Renal cortical epithelial cell (primary cell): ENCODE measurements at places on chromosomes 2 and 18. TPM values are rescaled to one million over a fixed set of nuclear protein-coding genes. Genes with fewer than 3 reads are reported as not detected.
A peak's percentile ranks its signal among the peaks of the same experiment; 100 is the strongest.

- DNase-seq: no peak
Observed at GRCh38 chr2:126049461-126049860, 606.5 kb upstream of the GYPC start.

IL1B gene
- 0.35 and 4.5 TPM in 2 replicates for total RNA-seq

DNA sequence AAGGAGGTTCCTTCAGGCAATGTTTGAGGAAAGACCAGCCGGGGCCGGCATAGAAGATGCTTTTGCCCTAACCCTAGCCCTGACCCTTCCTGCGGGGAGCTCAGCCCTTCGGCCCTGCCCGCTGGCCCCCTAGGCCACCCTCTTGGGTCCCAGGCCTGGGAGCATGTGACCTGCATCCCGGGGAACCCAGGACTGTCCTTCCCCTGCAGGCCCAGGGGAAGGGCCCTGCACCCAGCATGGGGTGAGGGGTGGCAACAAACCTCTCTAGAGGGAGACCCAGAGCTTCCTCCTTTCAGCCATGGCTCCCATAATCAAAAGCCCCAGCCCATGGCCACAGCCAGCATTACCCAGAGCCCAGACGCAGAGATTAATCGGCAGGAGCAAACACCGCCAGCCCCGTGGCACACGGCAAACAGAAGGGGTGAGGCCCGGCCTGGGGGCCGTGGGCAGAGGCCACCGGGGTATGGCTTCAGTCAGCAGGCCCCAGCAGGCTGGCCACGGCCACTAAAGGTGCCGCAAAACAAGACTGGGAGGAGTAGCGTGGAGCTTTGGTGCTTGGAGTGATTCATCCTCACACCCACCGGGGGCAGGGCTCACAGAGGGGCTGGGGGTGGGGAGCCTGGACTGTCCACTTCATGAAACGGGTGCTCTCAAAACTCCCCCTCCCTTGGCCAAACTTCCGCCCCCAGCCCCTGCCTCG is 61.6 kb upstream of the HPCAL1 start:
- DNase-seq: no peak

GRCh38 chr18:63909870-63910269 is 2.1 kb downstream of the SERPINB10 start:
- no peak for DNase-seq

GRCh38 chr2:65349863-65350262 is 82.5 kb downstream of the SPRED2 start:
- no peak for DNase-seq

DNA sequence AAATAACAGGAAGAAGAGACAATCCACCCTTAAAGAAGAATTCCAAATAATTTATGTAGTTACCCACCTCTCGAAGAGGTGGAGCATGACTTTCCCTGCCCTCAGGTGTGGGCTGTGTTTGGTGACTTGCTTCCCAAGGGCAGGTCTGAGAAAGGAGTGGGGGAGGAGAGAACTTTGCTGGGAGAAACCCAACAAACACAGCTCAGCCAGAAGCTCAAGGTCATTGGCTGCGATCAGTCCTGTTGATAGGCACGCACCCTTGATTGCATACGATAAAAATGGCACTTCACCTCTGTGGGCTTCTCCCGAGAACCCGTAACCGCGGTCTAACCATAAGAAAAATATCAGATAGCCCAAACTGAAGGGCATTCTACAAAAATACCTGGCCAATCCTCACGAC is 157.5 kb upstream of the ID2 start:
- DNase-seq: no peak

DNA sequence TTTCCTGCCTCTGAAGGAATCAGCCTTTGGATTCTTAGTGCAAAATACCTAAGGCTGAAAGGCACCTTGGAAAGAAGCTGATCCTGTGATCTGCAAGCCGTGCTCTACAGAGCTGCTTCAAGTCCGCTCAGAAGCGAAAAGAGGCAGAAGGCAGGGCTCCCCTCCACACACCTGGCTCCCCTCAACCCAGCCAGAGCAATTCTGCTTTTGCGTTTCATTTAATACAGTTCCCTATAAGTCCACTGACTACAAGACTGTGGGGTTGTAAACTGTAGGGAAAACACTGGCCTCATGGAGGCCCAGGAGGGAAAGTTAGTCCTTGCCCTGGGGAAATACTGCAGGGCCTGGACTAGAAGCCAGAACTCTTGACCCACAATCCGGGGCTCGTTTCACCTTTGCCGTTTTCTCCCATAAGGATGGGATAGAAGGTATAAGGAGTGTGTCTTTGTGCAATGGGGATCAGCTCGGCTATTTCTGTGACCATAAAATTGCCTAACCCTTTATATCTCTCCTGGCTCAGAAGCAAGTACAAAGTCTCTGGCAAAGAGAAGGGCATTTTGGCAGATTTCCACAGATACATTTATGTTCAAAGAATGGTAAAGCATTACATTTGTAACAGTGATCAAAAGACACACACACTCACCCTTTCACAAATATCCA is 95.8 kb upstream of the TEX51 start:
- no peak for DNase-seq

PAIP2B gene
- 1.2 and 4.3 TPM in 2 replicates for total RNA-seq

DNA sequence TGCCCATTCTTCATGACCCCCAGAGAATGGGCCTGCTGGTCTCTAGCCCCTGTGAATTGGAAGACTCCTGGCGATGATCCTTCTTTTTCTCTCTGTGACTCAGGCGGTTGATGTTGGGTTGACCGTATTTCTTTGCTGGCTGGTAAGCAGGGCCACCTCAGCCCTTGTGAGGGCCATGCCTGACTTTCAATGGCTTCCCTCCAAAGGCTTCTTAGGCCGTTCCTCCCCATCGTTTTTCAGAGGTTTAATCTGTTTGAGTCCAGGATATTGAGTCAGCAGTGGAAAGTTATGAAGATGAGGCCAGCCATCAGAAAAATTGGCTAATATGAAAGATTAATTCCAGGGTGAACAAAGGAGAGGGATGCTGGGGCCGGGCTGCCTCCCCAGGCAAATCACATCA is 13.6 kb downstream of the HPCAL1 start:
- no peak for DNase-seq

- no peak for DNase-seq
Observed at GRCh38 chr2:165144315-165144714, 59.5 kb downstream of the SCN3A start.

TNFRSF11A gene
- 1.4 and 3.3 TPM in 2 replicates for total RNA-seq

DNA sequence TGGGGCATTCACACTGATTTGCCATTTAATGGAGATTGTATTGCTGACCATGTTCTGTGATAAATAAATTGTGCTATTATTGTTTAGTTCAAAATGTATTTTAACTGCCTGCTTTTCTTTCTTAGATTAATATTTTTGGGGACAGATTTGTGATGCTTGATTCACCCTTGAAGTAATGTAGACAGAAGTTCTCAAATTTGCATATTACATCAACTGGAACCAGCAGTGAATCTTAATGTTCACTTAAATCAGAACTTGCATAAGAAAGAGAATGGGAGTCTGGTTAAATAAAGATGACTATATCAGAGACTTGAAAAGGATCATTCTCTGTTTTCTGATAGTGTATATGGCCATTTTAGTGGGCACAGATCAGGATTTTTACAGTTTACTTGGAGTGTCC is 1.8 kb downstream of the DNAJC10 start:
- no peak for DNase-seq

GRCh38 chr2:8853426-8853825 is 16.0 kb upstream of the KIDINS220 start:
- no peak for DNase-seq

DNA sequence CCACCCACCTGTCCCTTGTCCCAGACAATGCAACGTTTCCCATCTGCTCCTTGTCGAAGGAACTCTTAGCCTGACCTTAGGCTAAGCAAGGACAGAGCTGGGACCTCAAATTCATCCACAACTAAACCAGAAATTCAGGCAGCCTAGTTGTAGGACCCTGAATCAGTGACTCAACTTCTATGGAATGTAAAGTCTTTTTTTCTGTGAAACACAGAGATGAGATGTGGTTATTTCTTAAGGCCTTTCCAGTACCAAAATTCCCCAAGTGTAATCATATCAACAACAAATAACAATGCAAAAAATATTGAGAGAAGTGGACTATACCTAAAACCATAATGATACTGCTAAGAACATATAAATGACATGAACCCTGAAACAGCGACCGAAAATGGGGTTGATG is 46.7 kb downstream of the EN1 start:
- DNase-seq: no peak

FKBP7 gene
- total RNA-seq: 3.1 and 21.9 TPM in 2 replicates

GORASP2 gene
- total RNA-seq: 30.9 and 39.1 TPM in 2 replicates

DNA sequence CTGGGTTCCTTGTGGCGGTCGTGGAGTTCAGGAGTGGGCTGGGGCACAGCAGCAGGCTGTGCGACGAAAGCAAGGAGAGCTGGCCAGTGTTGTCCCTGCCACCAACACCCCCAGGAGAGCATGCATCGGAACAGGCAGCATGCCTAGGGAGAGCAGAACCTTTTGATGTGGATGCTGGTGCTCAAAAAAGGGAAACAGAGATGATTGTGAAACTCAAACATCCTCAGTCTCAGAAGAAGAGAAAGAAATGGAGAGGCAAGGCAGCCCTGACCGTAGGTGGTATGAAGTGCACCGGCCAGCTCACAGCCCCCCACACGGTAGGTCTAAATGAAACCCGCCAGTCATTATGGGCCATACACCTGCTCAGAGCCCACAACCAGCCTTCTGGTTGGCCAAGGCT is 253.4 kb downstream of the GBX2 start:
- DNase-seq: no peak

SP9 gene
- total RNA-seq: not detected in 2 replicates

DNA sequence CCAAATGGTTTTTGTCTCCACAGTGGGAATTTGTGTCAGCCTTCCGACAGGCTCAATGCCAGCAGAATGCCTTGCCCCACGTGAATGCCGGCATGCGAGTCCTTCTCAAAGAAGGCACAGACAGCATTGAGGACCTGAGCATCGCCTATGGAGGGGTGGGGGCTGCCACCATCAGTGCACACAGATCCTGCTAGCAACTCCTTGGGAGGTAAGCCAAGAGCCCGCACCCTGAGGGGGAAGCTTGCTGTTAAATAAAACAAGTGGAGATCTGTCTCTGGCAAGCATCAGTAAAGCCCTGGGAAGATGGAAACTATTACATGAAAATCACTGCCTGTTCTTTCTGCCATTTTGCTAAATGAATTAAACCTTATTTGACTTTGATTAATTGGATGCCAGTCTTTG is 67.5 kb upstream of the BZW1 start:
- DNase-seq: no peak

DNA sequence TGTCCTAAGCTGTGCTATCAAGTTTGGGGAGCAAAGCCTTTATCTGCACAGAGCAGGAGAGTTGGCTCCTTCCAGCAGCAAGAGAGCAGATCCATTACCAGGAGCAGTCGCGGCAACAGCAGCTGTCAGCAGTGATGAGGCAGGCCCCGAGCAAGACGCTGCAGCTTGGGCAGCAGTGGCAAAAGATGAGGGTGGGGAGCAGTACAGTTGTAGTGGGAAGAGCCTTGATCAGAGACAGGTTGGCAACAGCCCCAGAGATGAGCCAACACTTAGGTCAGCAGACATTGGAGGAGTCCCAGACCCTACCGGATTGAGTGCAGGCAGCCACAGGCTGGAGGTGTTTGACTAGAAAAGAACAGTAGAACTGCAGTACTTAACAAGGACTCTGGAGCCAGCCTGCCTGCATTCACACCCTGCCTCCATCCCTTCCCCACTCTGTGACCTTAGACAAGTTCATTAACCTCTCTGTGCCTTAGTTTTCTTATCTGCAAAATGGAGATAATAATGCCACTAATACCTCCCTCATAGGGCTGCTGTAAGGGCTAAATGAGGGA is 117.1 kb upstream of the SERTAD2 start:
- peak; percentile 59 for DNase-seq

- peak; percentile 88 for DNase-seq
Observed at GRCh38 chr2:62306751-62307468, 111.0 kb downstream of the B3GNT2 start.

- DNase-seq: no peak
Observed at GRCh38 chr2:38652431-38653273, 13.3 kb upstream of the GALM start.

GRCh38 chr2:20471902-20472559 is 25.2 kb downstream of the RHOB start:
- DNase-seq: no peak

DYNAP gene
- not detected in 2 replicates for total RNA-seq

REG1B gene
- not detected in 2 replicates for total RNA-seq

DNA sequence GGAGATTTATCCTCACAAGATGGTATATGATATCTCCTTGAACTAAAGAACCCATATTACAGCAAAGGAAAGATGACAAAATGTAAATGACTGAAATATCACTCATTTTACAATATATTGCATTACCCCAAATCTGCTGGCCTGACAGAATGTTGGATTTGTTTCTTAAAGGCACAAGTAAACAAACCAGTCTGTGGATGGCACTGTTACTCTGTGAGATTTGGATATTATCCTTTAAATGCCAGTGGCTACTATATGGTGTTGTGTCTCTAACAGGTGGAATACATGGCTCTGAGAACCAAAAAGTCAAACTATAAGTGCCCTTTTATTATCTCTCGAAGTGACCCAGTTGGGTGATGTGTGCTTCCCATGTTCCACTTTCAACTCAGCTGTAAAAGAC is 125.7 kb downstream of the PDE1A start:
- peak; percentile 71 for DNase-seq

GRCh38 chr2:16135913-16136310 is 195.6 kb downstream of the MYCN start:
- no peak for DNase-seq

DNA sequence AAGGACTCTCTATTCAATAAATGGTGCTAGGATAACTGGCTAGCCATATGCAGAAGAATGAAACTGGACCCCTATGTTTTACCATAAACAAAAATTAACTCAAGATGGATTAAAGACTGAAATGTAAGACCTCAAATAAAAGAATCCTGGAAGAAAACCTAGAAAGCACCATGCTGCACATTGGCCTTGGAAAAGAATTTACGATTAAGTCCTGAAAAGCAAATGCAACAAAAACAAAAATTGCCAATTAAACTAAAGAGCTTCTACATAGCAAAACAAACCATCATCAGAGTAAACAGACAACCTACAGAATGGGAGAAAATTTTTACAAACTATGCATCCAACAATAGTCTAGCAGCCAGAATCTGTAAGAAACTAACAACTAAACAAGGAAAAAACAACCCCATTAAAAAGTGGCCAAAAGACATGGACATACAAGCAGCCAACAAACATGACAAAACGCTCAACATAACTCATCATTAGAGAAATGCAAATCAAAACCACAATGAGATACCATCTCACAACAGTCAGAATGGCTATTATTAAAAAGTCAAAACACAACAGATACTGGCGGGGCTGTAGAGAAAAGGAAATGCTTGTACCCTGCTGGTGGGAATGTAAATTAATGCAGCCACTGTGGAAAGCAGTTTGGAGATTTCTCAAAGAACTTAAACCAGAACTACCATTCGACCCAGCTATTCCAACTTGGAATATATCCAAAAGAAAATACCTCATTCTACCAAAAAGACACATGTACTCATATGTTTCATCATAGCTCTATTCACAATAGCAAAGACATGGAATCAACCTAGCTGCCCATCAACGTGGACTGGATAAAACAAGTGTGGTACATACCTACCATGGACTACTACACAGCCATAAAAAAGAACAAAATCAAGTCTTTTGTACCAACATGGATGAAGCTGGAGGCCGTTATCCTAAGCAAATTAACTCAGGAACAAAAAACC is 30.6 kb downstream of the SEPTIN10 start:
- DNase-seq: no peak

CYBRD1 gene
- 13.9 and 63.1 TPM in 2 replicates for total RNA-seq
